ENCODE measurements at places on chromosomes 1 and 21.
A peak's percentile ranks its signal among the peaks of the same experiment; 100 is the strongest.

DNA sequence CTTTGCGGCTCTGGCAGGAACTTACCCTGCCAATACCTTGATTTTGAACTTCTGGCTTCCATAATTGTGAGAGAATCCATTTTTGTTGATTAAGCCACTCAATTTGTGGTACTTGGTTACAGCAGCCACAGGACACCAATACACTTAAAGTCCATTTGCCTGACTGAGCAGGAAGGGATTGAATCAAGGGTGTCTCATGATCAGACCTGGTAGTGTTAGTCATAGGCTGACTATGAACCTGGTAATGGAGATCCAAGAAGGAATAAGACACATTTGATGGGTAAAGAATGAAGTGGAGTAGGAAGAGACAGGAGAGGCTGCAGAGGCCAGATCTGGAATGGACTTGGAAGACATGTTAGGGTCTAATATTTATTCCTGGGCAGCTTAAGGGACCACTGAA lies 31.2 kb upstream of the MAP1LC3C start:
- DNase-seq, result no peak

GRCh38 chr21:37876561-37876960 lies 39.7 kb downstream of the KCNJ6 start:
- no peak for DNase-seq

DNA sequence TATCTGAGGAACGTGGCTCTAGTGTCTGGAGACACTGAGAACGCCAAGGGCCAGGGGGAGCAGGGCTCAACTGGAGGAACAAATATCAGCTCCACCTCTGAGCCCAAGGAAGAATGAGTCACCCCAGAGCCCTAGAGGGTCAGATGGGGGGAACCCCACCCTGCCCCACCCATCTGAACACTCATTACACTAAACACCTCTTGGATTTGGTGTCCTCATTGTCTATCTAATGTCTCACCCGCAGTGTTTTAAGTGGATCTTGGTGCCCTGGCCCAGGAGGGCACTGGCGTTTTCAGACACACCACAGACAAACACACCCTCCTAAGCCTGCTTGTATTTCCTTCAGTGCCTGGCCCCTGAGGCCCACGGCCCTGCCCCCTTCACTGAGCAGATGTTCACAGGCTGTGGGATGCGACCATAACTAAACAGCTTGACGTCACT lies 2.2 kb upstream of the FALEC start:
- no peak for DNase-seq

- peak; percentile 58 for DNase-seq
These were observed 99.9 kb downstream of the ROR1 start for GRCh38 chr1:63873751-63874150.

DNA sequence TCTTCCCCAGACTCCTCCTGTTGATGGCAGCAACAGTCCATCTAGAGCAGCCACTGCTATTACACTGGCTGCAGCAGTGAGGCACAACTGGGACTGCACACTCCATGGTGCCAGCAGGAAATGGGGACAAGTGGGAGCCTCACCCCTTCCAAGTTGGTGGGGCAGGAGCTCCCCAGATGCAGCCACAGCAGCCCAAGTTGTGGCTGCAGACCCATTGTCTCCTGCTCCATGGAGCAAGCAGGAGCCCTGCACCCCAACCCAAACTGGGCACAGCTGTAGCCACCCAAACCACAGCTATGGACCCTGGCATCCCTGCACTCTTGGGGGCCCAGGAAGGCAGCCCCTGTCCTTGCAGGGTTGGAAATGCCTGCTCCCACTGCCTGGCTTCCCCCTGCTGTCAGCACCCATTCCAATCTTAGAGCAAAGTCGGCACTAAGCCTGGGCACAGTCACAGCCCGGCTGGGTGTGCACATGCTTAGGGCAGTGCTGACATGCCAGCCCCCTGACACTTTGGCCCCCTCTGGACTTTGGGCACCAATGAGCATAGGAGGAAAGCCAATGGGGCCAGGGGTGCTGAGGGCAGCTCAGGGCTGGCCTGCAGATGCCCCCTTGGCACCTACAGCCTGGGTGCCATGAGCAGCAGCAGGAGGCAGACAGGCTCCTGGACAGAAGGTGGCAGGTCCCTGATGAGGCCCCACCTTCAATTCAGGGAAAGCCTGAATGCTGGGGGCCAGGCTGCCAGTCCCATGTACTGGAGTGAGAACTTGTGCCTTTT lies 44.0 kb downstream of the MATN1 start:
- DNase-seq, result no peak

DNA sequence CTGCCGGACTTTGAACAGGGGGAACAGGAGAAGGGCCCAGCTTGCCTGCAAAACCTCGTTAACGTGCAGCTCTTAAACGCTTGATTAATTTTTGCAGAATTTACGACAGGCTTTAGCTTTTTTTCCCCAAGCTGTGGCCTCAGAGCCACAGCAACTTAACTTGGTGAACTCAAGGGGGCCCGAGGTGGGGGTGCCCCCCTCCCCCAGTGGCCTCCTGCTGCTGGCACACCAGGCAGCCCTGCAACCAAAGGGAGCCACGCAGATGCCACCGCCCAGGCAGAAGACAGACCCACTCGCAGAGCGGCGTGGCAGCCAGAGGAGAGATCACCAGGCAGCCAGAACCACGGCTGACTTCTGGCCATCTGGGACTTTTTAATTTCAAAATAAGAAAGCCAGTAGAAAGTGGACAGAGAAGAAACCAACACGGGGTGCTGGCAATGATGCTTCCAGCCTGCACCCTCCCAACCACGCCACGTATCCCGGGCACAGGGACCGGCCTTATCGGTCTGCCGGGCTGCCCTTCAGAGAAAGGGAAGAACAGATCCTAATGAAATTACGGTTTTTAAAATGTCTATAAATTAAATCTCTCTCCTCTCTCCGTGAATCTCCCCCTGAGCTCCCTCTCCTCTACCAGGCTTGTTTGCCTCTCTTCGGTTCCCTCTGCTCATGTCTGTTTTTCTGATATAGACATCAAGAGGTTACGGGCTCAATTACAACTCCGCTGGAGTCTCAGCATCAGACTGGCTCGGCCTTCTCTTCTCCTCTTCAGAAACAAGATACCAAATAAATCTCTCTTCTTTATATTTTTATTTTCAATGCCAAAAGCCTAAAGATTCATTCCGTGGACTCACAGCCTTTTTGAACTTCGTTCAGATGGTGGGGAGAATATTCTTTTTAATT lies 6.4 kb downstream of the CASZ1 start:
- no peak for DNase-seq

- peak; percentile 7 for DNase-seq
These were observed 1.2 kb downstream of the SCMH1 start for GRCh38 chr1:41240781-41241353.

GRCh38 chr1:19370453-19371170 lies 58.5 kb downstream of the SLC66A1 start:
- no peak for DNase-seq

GRCh38 chr1:232853994-232854797 lies 49.0 kb downstream of the MAP10 start:
- peak; percentile 83 for DNase-seq

- DNase-seq, result peak; percentile 80
These were observed 40.4 kb downstream of the UBR4 start for GRCh38 chr1:19169642-19170041.

DNA sequence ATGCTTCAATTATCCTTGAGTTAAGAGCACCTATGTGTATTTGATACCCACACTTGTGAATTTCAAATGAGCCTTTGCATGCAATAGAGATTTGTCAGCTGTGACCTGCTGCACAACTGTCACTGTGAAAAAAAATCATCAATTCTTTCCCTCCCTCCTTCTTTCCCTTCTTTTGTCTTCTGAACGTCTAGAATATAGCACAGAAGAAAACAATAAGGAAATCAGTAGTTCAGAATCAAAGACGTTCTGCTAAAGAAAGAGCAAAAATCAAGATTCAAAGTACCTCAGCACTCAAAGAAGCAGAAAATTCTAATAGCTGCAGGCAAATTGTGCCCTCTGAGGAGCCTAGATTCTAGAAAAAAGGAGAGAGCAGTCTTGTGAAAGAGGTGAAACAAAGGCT lies 1.7 kb upstream of the FMN2 start:
- DNase-seq, result no peak

DNA sequence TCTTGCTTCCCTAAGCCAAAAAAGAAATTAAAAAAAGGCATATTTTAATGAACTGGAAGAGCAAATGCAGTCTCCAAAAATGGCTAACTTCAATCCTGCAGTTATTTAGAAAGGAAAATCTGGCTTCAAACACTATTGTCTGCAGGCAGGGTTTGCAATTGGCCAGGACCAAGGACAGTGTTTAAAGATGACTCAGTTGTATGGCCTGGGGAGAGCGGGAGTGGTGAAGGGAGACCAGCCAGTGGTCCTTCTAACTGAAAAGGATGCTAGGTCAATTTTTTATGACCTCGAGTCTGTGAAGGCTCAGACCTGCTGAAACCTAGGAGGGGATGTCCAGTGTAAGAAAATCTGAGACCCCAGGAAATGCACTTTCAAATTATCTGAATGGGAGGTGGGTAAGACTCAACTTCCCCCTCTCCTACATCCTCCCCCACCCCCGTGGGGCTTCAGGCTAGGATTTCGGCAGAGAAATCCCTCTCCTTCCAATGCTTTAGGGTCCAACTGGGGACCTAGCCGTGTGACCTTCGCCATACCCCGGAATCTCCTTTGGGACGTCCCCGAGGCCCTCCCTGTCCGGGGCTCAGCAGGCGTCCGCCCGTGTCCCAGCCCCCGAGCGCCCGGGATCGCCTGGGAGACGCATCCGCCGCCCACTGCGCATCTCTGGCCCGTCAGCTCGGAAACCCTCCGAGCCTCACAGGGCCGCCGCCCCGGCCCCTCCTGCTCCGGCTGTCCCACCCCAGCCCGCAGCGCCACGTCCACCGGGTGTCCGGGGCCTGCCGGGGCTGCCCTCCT lies 602 bp upstream of the RIMKLA start:
- DNase-seq, result peak; percentile 24

DNA sequence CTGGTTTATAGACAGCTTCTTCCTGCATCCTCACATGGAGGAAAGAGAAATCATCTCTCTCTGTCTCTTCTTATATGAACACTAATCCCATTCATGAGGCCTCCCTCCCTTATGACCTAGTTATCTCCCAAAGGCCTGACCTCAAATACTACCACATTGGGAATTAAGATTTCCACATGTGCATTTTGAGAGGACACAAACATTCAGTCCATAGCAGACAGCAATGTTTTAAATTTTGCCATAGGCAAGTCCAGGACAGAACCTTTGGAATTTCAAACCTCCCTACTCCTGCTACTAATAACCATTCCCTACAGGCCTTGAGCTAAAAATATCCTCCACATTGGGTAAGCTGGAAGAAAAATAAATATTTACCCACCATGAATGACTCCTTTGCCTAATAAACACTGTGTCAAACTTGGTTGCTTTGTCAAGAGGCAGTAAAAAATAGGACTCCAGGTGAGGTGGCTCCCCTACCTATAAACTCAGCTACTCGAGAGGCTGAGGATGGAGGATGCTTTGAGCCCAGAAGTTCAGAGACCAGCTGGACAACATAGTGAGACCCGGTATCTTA lies 113.7 kb downstream of the ZNF281 start:
- DNase-seq, result no peak

DNA sequence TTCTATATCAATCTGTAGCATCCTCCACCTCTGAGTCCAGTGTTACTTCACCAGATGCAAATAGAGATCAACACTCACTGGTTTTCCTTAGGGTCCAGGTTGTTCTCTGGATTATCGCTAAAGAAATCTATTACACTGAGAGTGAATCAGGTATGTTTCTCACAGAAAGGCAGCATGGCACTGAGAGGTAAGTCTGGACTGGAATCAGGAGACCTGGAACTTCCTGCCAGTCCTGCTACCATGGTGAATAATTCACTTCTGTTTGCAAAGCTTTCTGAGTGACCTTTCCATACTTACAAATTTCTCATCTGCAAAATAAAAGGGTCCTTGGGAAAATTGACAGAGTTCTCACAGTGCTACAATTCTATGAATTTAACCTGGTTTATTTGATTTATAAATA lies 1583.3 kb downstream of the MRPL39 start:
- DNase-seq, result no peak

GRCh38 chr1:212242288-212242984 lies 42.8 kb upstream of the PPP2R5A start:
- DNase-seq, result no peak

- no peak for DNase-seq
These were observed 1204.6 kb upstream of the TMPRSS15 start for GRCh38 chr21:19608101-19608621.

- DNase-seq, result no peak
These were observed 4.8 kb upstream of the PDE9A start for GRCh38 chr21:42648606-42649005.

DNA sequence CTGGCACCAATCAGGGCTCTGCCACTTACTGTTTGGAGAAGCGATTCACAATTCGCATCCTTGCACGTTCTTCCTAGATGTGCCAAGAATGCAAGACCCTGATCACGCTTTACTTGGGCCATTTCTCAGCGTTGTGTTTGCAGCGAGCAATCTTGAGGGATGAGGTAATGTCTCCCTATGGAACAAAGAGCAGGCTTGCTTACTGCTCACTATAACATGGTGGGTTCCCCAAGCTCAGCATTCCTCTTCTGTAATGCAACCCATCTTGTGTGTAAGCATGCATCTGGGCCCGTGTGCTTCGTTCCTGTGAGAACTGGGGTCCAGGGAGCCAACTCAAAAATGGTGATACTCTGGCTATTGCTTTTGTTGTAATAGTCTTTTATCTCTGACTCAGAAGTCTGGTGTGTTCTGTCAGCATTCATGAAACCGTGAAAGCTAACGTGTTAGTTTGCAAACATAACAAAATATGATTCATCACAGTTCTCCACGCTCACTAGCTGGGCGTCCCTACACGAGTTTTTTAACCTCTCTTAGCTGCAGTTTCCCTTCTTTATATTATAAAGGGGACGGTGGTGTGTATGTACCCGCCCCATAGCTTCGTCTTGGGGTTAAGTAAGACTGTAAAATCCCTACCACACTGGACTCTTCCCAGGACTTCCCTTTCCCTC lies 33.3 kb downstream of the DNTTIP2 start:
- peak; percentile 94 for DNase-seq

- peak; percentile 52 for DNase-seq
These were observed 506 bp downstream of the JUN start for GRCh38 chr1:58783090-58783992.

DNA sequence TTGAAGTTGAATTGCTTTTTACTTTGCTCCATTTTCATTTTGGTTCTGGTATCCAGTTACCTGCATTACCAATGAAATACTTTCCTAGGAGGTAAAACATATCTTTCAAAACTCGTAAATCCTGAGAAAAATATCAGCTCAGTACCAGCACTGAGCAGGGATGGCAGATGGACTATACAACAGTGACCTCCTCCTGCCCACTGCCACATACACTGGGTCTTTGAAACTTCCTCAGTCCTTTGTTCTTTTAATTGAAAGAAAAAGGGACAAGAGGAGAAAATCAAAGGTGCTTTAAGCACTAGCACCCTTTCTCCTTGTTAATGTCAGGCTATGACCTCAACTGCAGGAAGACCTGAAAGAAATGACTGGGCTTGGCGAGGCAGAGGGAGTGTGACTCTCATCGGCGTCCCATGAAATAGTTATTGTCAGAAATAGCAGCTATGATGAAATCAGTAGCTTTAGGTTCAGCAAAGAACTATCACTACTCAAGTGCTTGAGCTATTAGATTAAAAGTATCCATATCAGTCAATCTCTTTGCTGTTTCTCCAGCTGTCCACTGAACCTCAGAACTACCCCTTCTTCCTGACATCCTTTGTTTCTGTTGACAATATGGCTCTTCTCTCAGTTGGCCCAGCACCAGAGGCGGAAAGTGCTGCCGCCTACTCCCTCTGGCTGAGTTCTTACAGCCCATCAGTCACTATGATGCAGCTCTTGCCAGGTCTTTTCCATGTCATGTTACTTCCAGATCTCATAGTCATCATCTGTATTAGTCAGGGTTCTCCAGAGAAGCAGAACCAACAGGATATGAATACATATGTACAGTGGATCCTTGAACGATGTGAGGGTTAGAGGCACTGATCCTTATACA lies 207.0 kb upstream of the MAP1LC3C start:
- no peak for DNase-seq

- no peak for DNase-seq
These were observed 4.9 kb upstream of the NID1 start for GRCh38 chr1:236069796-236070195.

Measured in IMR-90 (cell line).